ENCODE measurements at places on chromosomes 5 and 9. TPM values are rescaled to one million over a fixed set of nuclear protein-coding genes. Genes with fewer than 3 reads are reported as not detected.

- peaks cover 3% of the 10 kb centered on the region for H3K27me3 ChIP-seq
- H3K36me3 ChIP-seq: no peaks in the 10 kb centered on the region
- no peak for DNase-seq
- no peak overlapping the region for H3K4me3 ChIP-seq
- no peak overlapping the region for H3K27ac ChIP-seq
These were observed 11.2 kb downstream of the C1QTNF2 start for GRCh38 chr5:160359242-160359641.

DNA sequence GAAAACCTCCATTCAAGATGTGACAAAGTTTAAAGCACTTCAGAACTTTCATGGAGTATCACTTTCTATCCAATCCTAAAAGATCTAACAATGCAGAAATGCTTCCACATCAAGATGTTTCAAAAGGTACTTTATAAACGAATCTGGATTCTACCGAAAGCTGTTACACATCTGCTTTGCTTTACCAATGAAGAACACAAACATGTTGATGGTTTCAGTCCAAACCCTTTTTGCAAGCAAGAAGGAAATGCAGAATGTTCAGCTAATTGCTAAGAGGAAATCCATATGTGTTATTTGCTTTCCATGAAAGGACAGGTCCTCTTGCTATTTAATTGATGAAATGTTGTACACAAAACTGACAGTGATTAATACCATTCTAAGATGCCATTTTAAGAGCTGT, 419.6 kb downstream of the EFNA5 start:
- no peaks in the 10 kb centered on the region for H3K4me1 ChIP-seq
- H3K4me3 ChIP-seq: no peak overlapping the region
- H3K27me3 ChIP-seq: no peaks in the 10 kb centered on the region
- no peaks in the 10 kb centered on the region for H3K36me3 ChIP-seq

GRCh38 chr5:61120534-61120933, 41.7 kb downstream of the SMIM15 start:
- DNase-seq: no peak
- H3K27me3 ChIP-seq: no peaks in the 10 kb centered on the region
- no peak overlapping the region for H3K4me3 ChIP-seq

DNA sequence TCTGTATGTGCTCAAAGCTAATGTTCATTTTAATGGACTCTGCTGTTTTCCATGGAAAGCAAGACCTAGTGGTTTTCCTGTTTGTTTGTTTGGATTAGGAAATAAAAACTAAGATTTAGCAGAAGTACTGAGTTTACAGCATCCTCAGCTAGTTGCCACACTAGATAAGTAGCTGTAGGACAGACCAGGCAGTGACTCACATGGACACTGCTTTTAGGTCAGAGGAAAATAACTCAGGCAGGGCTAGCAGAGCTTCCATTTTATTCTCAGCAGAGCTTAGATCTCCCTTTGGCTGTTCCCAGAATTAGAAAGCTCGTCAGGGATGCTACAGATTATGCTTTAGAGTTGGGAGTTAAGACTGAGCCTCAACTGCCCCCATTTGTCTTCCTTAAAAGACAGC, 204.4 kb downstream of the SH3GL2 start:
- H3K4me3 ChIP-seq: no peak overlapping the region
- DNase-seq: no peak
- no peaks in the 10 kb centered on the region for H3K27me3 ChIP-seq
- no peaks in the 10 kb centered on the region for H3K4me1 ChIP-seq

The MAT2B gene
- total RNA-seq: 114 TPM

The NEUROG1 gene
- total RNA-seq: not detected

The CDH18 gene
- not detected for total RNA-seq

- no peak overlapping the region for H3K27ac ChIP-seq
- H3K4me1 ChIP-seq: peaks cover 48% of the 10 kb centered on the region
- no peaks in the 10 kb centered on the region for H3K27me3 ChIP-seq
- DNase-seq: no peak
- no peak overlapping the region for H3K4me3 ChIP-seq
These were observed 77.5 kb downstream of the GNAQ start for GRCh38 chr9:77954013-77954665.

DNA sequence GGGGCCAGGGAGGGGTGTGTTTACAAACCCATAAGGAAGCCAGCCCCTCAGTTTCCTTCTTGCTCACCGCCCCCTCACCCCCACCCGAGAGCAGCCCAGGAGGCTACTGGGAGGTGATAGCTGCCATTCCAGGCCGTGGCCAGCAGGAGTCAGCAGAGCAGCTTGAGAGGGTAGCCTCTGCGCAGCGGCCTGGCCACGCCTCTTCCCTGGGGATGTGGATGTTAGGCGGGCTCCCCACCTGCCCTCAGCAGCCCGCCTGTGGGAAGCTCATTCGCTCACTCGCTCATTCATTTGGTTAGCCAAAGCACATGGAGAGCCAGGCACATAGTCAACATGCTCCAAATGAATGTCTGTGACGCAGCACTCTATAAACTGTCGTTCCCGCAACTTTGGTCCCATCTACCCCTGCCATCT, 6.1 kb upstream of the DPM2 start:
- no peak overlapping the region for H3K4me3 ChIP-seq
- peak; percentile 87 for DNase-seq
- peaks cover 18% of the 10 kb centered on the region for H3K4me1 ChIP-seq
